Astrocyte (in vitro differentiated cells and primary cell): ENCODE measurements at places on chromosomes 1 and 21.

DNA sequence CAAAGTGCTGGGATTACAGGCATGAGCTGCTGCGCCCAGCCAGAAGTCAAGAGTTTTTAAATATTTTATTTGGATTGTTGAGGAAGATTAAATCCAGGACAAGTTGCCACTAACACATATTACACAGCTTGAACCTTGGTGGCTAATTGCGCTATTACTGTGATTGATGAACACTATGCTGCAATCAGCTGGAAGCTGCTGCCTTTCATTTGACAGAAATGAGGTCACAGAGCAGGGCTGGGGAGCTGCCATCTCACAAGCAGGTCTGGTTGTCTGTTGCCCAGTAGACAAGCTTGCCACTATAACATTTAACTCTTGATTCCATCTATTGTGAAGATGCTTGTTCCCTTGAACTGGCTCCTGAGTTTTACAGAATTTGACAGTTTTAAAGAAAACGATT, 37.4 kb upstream of the NRDC start:
- H3K4me3 ChIP-seq = no peak overlapping the region
- H3K36me3 ChIP-seq = peaks cover 6% of the 10 kb centered on the region

DNA sequence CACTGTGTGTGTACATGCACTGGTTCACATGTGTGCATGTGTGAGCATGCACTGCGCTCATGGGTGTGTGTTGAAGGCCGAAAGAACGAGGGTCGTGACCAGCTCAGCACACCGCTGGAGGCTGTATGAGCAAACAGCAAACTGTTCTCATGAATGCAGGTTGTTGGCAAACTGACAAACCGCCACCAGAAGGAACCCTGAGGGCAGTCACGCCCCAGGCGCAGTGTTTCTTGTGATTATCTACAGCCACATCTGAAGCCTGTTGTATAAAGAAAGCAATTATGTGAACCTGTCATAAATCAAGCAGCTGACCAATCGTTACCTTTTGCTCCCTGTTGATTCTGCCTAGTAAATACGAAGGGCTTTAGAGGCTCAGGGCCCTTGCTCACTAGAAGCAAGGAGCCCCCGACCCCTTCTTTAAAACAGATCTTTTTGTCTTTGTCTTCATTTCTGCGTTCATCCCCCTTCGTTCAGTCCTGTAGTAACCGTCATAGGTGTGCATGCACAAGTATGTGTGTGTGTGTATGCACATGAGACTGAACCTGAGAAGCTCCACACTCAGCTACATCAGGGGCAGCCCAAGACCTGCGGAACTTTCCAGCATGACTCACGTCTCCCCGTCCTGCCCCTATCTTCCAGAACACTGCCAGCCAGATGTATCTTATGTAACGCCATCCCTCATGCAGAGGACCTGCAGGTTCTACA, 16.8 kb upstream of the RIPK4 start:
- H3K4me1 ChIP-seq = no peaks in the 10 kb centered on the region
- no peak overlapping the region for H3K27ac ChIP-seq
- DNase-seq = peak; percentile 51
- peaks cover 19% of the 10 kb centered on the region for H3K27me3 ChIP-seq
- no peaks in the 10 kb centered on the region for H3K36me3 ChIP-seq

- DNase-seq = no peak
- no peaks in the 10 kb centered on the region for H3K36me3 ChIP-seq
- no peaks in the 10 kb centered on the region for H3K27me3 ChIP-seq
- H3K4me3 ChIP-seq = no peak overlapping the region
- no peaks in the 10 kb centered on the region for H3K4me1 ChIP-seq
These were observed 154.3 kb upstream of the COL6A1 start for GRCh38 chr21:45827302-45827692.

GRCh38 chr21:42114646-42115045, 43.5 kb downstream of the UMODL1 start:
- peaks cover 5% of the 10 kb centered on the region for H3K4me1 ChIP-seq
- H3K27ac ChIP-seq = no peak overlapping the region
- H3K36me3 ChIP-seq = no peaks in the 10 kb centered on the region
- H3K4me3 ChIP-seq = no peak overlapping the region

DNA sequence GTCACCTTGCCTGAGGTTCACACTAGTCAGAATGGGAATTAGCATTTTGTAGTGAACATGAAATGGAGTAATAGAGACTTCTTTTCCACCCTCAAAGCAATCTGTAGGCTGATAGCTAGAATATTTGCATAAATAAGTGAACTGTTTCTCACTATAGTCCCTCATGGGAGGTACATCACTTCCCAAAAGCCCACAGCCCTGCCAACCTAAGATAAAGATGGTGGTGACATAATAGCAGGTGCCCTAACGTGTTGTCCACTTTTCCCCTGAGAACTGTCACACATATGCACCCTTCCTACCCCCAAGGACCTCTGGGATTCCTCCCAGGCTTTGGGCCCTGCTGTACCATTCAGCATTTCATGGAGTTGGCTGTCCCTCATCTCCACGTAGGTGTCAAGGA, 4.4 kb downstream of the TMEM35B start:
- no peaks in the 10 kb centered on the region for H3K27me3 ChIP-seq
- H3K27ac ChIP-seq = no peak overlapping the region
- H3K4me1 ChIP-seq = peaks cover 15% of the 10 kb centered on the region
- H3K4me3 ChIP-seq = no peak overlapping the region
- DNase-seq = no peak

GRCh38 chr1:176904057-176904751, 260.3 kb downstream of the ASTN1 start:
- H3K27me3 ChIP-seq = peaks cover 6% of the 10 kb centered on the region
- DNase-seq = no peak
- H3K36me3 ChIP-seq = no peaks in the 10 kb centered on the region

- no peaks in the 10 kb centered on the region for H3K4me1 ChIP-seq
- H3K4me3 ChIP-seq = no peak overlapping the region
- DNase-seq = no peak
- H3K27ac ChIP-seq = no peak overlapping the region
These were observed 15.1 kb downstream of the CD53 start for GRCh38 chr1:110888049-110888448.

DNA sequence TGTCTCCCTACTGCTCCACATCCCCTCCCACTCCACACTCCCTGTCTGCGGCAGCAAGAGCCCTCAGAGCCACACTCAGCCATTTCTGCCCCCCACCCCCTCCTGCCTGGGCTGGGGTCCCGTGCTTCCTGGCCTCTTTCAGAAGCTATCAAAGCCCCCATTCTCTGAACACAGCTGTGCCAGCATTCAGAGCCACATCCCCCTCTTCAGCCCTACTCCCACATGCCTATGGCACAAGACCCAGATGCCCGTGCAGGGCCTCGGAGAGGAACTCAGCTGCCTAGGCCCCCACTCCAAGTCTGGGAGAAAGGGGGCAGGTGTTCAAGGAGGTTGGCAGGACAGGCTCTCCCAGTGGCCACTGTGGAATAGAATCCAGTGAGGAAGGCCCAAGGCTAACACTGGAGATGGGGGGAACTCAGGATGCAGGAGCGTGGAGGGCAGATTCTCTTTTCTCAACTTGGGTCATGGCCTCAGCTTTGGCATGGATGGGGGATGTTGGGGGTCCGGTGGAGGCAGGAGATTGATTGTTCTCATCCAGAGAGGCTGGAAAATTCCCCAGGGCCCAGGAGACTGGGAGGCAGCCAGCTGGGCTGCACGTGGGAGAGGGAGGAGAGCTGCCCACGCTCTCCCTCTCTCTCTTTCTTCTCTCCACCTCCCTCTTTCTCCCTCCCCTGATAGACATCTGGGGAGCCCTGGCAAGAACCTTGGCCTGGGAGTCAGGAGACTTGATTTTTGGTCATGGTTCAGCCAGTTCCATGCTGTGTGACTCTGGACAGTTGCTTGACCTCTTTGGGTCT, 3.5 kb upstream of the BCAN start:
- peaks cover 7% of the 10 kb centered on the region for H3K4me1 ChIP-seq
- no peak for DNase-seq
- H3K27me3 ChIP-seq = peaks cover 76% of the 10 kb centered on the region
- H3K4me3 ChIP-seq = no peak overlapping the region
- H3K36me3 ChIP-seq = no peaks in the 10 kb centered on the region

GRCh38 chr1:34871443-34872132, 12.0 kb upstream of the SMIM12 start:
- no peaks in the 10 kb centered on the region for H3K4me1 ChIP-seq
- no peak overlapping the region for H3K27ac ChIP-seq
- no peak for DNase-seq

DNA sequence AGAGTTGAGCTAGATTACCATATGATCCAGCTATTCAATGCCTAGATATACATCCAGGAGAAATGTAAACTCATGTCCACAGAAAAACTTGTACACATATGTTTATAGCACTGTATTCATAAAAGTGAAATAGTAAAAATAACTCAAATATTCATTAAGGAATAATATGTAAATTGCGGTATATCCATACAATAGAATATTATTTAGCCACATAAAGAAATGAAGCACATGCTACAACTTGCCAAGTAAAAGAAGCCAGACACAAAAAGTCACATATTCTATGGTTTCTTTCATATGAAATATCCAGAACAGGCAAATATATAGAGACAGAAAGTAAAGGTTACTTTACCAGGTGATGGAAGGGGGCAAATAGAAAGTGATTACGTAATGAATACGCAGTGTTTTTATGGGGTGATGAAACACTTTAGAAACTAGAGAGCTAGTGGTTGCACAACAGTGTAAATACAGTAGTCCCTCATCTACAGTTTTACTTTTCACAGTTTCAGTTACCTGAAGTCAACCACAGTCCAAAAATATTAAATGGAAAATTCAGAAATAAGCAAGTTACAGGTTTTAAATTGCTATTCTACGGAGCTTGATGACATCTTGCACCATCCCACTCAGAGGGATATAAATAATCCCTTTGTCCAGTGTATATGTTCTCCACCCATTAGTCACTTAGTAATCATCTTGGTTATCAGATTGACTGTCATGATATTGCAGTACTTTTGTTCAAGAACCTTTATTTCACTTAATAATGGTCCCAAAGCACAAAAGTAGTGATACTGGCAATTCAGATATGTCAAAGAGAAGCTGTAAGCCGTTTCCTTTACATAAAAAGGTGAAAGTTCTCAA, 62.3 kb downstream of the ZNF644 start:
- peak; percentile 49 for DNase-seq
- H3K27ac ChIP-seq = no peak overlapping the region
- peaks cover 4% of the 10 kb centered on the region for H3K36me3 ChIP-seq
- no peaks in the 10 kb centered on the region for H3K27me3 ChIP-seq

- no peaks in the 10 kb centered on the region for H3K27me3 ChIP-seq
- no peak overlapping the region for H3K4me3 ChIP-seq
- no peaks in the 10 kb centered on the region for H3K4me1 ChIP-seq
- H3K36me3 ChIP-seq = no peaks in the 10 kb centered on the region
- no peak overlapping the region for H3K27ac ChIP-seq
These were observed 13.3 kb downstream of the RRP15 start for GRCh38 chr1:218298398-218298797.

DNA sequence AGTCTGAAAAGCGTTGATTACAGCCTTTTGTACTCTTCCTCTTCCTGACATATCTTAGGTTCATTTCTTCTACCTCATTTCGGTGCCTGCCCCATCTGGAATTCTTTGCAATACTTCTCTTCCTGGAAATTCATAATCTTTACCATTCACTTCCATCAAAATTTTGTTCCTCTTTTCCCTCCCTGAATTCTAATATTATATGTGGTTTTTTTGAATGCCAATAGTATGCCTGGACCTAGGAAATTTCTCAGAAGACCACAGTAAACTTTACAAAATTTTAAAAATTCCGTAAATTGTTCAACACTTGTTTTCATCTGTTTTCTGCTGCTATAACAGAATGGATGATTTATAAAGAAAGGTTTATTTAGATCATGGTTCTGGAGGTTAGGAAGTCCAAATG, 76.8 kb downstream of the MAP3K7CL start:
- H3K27me3 ChIP-seq = no peaks in the 10 kb centered on the region
- no peak overlapping the region for H3K4me3 ChIP-seq
- no peak for DNase-seq
- peaks cover 28% of the 10 kb centered on the region for H3K4me1 ChIP-seq
- H3K27ac ChIP-seq = peak overlapping the region; percentile 98

GRCh38 chr1:46553506-46553905, 2.1 kb upstream of the KNCN start:
- H3K36me3 ChIP-seq = no peaks in the 10 kb centered on the region
- DNase-seq = no peak
- H3K27me3 ChIP-seq = peaks cover 8% of the 10 kb centered on the region
- H3K27ac ChIP-seq = no peak overlapping the region
- H3K4me3 ChIP-seq = no peak overlapping the region

DNA sequence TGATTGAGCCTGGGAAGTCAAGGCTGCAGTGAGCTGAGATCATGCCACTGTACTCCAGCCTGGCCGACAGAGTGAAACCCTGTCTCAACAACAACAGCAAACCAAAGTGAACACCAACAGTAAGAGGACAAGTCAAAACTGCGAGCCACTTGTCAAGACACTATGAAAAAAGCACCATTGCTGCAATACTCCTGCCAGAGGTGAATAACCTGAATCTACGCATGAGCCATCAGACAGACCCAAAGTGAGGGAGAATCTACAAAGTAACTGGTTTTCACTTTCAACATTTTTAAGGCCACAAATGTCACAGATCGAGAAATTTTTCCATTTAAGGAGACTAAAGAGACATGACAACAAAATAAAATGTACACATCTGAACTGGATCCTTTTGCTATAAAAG, 21.9 kb downstream of the SYNJ1 start:
- H3K27ac ChIP-seq = no peak overlapping the region
- H3K4me1 ChIP-seq = peaks cover 4% of the 10 kb centered on the region
- no peaks in the 10 kb centered on the region for H3K36me3 ChIP-seq
- no peak overlapping the region for H3K4me3 ChIP-seq
- no peak for DNase-seq

DNA sequence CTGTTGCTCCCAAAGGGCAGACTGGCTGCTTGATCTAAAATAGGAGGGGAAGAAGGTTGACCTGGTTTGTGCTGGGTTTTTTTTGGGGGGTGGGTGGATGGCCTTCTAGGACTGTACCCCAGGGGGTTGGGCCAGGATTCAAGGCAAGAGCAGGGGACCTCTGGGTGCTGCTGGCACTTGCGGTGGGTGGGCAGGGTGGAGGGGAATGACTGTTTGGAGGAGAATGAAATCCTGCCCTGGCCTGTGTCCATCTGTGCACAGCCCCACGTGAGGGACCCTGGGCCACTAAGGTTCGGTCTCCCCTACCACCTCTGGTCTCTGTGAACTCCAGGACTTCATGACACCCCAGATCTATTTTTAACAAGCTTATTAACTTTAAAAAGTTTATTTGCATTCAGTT, 414.2 kb downstream of the PTPRU start:
- H3K4me1 ChIP-seq = peaks cover 4% of the 10 kb centered on the region
- no peak overlapping the region for H3K27ac ChIP-seq
- H3K27me3 ChIP-seq = no peaks in the 10 kb centered on the region

DNA sequence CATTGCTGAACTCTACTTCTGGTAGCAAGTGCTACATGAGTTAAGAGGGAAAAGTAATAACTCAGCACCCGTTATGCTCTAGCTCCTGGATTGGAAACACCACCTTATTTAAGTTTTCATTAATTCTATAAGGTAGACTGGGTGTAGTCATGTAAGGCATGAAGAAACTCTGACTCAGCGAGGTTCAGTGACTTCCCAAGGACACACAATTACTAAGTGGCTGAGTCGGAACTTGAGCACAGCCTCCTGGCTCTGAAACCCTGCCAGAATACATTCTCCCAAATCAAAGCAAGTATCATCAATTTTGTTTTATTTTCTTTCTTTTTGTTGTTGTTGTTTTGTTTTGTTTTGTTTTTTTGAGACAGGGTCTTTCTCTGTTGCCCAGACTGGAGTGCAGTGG, 29.1 kb upstream of the SCCPDH start:
- no peaks in the 10 kb centered on the region for H3K36me3 ChIP-seq
- DNase-seq = no peak
- H3K4me3 ChIP-seq = no peak overlapping the region
- H3K27me3 ChIP-seq = no peaks in the 10 kb centered on the region
- H3K4me1 ChIP-seq = peaks cover 11% of the 10 kb centered on the region
- H3K27ac ChIP-seq = no peak overlapping the region
